ENCODE measurements at places on chromosomes 3 and 15.
A peak's percentile ranks its signal among the peaks of the same experiment; 100 is the strongest.

GRCh38 chr3:147404000-147404799 is 2.1 kb downstream of the ZIC4 start:
- DNase-seq = no peak

DNA sequence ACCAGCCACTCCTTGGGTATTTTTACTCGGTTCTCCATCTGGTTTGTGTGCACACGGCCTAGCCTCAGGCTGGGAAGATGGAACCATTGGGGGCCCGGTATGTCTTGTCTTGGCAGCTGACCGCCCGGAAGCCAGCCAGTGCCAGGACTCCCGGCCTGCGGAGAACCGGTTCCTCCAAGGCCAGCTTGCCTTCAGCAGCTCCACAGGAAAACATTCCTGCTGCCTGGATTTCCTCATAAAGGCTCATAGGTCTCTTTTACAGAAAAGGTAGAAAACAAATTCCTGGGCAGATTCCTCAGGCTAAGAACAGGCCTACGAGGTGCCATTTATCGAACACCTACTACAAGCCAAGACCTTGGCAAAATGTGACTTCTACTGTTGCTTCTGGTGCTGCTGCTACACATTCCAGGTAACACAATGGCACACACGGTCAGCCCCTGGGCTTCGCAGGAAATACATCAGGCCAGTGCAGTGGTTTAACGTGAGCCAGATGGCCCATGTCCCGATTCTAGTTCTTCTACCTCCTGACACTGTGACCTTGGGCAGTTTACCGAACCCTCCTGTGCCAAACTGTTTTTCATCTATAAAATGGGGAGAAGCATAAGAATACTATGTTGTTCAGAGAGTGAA is 141.8 kb downstream of the OPA1 start:
- no peak for DNase-seq

GRCh38 chr15:96392380-96393208 is 62.1 kb downstream of the NR2F2 start:
- DNase-seq = no peak

- no peak for DNase-seq
Observed at GRCh38 chr3:111733856-111734255, 125.2 kb upstream of the PHLDB2 start.

- DNase-seq = no peak
Observed at GRCh38 chr15:70530503-70530902, 232.9 kb downstream of the UACA start.

DNA sequence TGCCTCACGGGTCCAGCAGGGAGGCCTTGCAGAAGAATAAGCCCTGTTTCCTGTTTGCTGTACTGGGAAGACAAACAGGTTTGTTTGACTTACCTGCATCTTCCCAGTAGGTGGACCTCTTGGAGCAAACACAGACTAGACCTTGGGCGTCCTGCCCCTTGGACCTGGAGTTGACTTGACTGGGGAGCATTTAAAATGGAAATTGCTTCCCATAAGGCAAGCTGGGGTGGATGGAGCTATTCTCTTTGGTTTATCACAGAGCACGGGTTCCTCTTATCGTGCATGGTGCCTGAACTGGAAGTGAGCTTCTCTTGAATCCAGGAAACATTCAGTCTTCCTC is 151.4 kb downstream of the RPLP1 start:
- no peak for DNase-seq

DNA sequence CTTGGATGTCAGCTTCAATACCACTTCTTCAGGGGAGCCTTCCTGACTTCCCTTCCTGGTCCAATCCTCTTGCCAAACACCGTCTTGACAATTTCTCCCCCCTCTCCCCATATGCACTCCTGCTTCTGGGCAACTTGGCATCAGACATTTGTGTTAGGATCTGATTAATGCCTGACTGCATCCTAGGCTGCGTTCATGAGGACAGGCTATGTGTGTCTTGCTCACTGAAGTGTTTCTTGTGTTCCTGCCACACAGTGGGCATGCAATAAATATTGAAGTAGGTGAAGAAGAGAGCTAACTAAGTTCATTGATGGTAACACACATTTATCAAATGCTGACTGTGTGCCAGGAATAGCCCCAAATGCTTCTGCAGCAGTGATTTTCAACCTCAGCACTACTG is 36.4 kb upstream of the WNT5A start:
- DNase-seq = no peak

DNA sequence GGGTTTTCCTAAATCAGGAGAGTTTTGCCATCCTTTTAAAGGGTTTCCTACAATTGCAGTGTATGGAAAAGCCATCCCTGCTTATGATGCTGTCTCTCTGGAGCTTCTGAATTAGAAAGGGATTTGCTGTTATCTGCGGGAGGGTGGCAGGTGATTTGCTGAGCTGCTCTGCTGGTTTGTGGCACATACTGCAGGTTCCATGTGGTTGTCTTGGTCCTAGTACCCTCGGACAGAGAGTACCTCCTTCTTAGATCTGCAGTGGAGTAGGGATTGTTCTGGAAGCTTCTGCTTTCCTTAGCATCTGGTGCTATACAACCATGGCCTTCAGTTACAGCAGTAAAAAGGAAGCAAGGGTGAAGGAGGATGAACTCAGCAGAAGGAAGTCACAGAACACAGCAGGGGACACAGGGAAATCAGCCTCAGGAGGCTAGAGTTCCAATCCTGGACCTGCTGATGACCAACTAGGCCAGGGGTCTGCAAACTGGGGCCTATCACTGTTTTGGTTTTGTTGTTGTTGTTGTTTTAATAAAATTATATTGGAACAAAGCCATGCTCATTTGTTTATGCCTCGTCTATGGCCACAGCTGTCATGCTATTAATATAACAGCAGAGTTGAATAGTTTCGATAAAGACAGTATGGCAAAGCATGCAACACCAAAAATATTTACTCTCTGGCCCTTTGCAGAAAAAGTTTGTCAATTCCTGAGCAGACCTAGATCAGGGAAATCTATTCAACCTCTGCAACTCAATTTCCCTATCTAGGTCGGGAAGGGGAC is 39.5 kb downstream of the STARD5 start:
- DNase-seq = no peak

DNA sequence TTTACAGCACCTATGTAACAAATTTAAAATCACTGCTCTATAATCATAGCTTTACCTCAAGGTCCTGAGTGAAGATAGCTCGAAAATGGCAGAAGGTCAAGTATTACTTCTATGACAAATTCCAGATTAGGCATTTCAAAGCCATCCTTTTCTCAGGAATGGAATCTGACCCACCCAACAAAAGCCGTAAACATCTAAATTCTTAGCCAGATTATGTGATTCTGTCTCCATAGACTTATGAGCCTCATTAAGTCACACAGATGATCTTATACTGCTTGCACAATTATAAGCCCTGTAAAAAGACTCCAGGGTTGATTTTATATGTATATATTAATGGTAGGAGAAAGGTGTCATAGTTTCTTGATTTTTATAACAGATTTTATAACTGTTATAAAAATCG is 56.9 kb downstream of the CEP152 start:
- DNase-seq = no peak

DNA sequence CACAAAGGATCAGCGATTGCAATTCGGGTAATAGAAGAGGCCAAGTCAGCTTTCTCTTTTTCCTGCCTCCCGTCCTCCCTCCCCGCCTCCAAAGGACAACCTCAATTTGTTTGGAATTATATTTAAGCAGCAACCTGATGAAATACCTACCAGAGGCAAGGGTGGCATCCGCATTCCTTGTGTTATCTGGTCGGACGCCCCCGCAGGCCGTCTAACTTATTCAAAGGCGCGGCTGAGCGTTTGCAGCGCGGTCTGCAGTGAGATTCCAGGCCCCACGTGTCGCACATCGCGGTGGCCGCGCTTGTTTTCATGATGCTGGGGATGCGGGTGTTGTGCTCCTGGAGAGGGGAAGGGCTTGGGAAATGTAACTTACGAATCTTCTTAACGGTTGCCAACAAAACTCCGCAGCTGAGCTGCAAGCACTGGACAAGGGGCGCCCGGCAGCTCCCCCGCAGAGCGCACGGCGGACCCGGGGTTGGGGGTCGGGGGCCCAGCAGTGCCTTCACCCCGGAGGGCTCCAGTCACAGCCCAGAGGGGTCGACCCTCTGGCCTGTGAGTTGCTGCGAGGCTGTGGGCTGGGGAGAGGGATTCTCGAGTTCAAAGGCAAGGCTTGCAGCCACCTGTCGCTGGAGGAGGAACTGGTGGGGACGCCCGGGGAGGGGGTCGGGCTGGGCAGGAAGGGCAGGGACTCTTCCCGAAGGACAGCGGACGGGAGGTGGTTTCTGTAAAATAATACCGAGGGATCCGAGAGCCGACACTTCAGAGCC is 20.5 kb upstream of the RGMA start:
- no peak for DNase-seq

GRCh38 chr3:23600167-23600871 is 205.4 kb upstream of the UBE2E1 start:
- DNase-seq = peak; percentile 79

- peak; percentile 80 for DNase-seq
Observed at GRCh38 chr3:171526869-171527268, 66.7 kb upstream of the TNIK start.

GRCh38 chr3:9402410-9403228 is 5.2 kb downstream of the SETD5 start:
- DNase-seq = no peak

DNA sequence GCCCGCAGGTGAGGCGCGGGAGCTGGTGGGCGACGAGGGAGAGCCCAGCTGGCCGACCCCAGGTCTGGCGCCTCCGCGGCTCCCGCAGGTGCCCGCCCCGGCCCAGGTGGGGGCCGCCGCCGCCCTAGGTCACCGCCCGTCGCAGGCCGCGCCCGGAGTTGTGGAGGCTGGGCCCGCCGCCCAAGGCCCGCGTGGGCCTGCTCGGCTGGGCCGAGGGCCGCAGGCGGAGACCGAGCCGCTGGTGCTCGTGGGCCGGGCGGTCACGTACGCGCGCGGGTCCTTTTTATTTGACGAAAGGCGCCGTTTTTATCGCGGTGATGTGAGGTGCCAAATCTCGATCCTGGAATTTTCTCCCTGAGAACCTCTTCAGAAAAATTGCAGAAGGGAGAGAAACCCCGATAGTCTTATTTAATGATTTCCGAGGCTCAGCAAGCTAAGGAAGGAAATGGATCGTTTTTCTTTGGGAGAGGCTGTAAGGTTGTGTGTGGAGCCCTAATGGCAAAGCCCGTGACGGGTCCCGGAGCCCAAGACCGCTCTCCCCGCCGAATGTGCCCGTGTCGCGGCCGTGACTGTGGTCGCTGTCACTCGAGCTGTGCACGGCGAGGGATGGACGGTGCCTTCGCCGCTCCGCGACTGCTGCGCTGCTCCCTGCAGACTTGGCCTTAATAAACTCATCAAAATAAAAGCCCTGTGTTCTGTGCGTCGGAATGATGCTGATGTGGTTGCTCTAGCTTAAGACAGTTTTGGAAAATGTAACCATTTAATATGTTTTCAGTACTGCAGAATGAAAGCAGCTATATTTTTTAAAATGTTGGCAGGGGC is 612 bp downstream of the APPL1 start:
- no peak for DNase-seq

DNA sequence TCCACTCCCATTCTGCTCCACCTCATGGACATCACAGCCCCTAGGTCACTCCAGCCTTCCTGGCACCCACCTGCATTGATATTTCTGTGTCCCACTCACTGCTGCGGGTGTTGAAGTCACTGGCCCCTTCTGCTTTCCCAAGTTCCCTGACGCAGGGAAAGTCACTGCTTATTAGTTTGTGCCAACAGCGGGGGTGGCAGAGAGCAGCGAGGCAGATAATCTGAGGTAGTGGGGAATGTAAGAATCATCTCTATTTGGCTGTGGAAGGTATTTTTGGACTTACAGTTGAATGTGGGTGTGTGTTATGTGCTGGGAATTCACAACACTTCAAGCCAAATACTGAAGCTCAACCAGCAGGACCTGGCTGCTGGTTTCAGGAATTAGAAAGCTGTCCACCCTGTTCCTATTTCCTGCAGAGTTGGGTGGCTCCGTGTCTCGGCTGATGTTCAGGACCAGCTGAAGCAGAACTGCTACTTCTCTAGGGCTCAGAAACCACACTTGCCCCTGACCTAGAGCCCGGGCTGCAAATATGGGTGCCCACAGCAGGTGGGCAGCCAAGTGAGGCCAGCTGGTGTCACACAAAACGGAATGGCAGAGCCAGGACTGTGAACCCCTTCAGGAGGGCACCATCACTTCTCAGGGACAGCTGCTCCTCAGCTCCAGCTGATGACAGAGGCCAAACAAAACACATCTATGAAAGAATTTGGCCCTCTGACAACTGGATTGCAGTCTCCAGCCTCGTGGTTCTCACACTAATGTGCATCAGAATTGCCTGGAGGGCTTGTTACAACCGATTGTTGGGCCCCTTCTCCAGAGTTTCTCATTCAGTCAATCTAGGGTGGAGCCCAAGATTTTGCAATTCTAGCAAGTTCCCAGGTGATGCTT is 57.7 kb downstream of the SEMA5B start:
- DNase-seq = no peak

GRCh38 chr3:14512942-14513327 is 27.2 kb downstream of the GRIP2 start:
- no peak for DNase-seq

DNA sequence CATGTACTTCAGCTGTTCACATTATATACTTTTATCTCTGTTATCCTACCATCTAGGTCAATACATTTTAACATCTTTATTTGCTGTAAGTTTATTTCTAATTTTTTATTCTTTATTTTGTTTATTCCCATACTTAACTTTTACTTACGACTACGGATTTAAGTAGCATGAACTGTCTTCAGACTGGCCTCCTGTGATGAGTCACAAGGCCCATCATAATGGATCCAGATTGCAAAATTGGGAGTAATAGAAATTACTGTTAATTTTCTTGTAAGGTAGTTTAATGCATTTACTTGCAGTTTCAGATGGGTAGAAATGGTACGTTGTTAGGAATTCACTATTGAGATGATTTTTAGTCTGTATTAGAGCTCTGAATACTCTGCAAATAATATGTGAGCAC is 45.9 kb downstream of the PPARG start:
- DNase-seq = no peak

DNA sequence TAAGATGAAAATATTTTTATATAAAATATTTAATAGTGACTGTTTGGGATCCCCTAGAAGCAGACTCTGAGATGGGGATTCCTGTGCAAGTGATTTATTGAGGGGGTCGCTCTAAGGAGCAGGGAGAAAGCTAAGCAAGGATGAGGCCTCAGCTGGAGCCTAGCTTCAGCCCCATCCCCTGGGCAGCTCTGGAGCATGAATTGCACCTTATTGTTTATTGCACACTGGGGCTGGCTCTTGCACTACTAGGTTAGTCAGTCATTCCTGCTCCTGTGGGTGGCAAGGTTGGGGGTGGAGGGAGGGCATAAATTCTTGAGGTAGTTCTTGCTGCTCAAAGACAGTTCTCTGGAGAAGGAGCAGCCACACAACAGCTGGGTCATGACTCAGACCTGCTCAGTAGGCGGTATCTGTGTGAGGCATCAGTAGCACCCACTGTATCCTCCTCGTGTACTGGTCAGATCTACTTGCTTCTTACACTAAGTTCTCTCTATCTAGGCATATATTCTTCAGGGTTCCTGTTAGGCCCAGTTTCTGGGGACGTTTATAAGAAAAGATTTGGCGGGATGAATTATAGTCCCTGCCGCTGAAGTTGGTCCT is 27.2 kb upstream of the TNFSF10 start:
- DNase-seq = peak; percentile 65

DNA sequence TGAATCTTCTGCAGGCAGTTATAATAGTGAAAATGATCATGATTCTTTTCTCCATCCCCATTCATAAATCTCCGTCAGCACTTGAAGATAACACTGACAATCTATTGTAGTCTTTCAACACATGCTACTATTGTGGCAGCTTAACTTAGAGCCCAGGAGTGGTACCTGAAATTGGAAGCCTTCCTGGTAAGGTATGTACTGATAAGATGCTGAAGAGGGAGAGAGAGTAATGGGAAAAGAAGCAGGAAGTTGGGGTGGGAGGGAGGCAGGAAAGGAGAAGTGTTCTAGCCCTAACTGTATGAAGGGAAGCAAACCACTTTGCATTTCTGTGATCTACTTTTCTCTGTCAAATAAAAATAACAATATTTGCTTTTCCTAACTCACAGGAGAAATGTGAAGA is 197.4 kb upstream of the RORA start:
- DNase-seq = no peak

All from AG04449 (cell line).